ENCODE measurements at places on chromosomes 3 and 15.
A peak's percentile ranks its signal among the peaks of the same experiment; 100 is the strongest.

DNA sequence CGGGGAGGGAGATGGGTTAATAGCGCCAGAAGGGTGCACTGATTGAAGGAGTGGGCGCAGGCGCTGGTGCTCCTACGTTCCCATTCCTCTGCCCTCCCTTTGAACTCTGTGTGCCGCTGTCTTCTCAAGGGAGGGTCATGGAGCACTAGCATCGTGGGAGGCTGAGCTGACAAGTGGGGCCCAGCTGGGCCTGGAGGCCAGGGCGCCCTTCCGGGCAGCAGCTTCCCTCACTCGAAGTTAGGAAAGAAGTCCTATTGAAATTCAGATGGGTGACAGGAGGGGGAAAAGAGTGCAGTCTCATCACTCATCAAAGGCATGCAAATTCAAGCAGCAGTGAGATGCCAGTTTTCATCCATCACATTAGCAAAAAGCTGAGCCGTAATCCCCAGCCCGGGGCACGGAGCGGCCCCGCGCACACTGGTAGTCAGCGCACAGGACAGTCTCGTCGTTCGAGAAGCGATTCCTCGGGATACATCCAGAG lies 128.2 kb downstream of the LRRK1 start:
- DNase-seq, result peak; percentile 3

- no peak for DNase-seq
Measured at GRCh38 chr3:22156868-22157267, 405.9 kb upstream of the ZNF385D start.

DNA sequence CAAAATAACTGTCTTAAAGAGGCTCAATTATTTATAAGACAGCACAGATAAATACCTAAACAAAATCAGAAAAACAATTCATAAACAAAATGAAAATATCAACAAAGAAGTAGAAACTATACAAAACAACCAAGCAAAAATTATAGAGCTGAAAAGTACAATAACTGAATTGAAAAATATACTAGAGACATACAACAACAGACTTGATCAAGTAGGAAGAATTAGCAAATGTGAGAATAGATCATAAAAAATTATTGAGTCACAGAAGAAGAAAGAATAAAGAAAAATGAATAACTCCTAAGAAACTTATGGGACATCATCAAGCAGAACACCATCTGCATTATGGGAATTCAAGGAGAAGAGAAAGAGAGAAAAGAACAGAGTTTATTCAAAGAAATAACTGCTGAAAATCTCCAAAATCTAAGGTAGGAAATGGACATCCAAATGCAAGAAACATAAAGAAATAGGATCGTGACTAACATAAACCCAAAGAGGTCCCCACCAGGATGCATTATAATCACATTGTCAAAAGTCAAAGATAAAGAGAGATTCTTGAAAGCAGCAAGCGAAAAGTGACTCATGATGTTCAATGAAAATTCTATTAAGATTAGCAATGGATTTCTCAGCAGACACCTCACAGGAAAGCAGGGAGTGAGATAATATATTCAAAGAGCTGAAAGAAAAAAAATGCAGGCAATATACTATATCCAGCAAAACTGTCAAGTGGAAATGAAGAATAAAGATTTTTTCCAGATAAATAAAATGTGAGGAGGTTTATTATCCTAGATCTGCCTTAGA lies 85.9 kb downstream of the DCLK3 start:
- no peak for DNase-seq

- DNase-seq, result peak; percentile 69
Measured at GRCh38 chr3:169662132-169662842, 1.2 kb downstream of the MECOM start.

DNA sequence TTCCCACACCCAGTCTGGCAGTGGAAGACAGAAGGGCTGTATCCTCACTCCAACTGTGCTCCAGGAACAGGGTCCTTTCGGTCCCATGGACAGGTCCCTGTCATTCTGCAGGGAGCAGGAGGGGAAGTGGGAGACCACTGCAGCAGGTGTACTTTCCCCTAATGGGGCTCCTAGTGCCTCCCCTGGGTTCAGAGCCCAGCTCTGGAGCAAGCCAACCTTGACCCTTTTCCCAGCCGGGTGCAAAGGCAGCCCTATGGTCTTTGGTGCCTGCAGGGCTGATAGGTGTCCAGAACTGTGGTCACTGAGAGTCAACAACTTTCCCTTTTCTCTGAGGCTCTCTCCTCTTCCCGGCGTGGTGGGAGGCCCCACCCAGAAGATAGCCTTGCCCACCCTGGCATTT lies 26.8 kb downstream of the MAGEF1 start:
- DNase-seq, result no peak

DNA sequence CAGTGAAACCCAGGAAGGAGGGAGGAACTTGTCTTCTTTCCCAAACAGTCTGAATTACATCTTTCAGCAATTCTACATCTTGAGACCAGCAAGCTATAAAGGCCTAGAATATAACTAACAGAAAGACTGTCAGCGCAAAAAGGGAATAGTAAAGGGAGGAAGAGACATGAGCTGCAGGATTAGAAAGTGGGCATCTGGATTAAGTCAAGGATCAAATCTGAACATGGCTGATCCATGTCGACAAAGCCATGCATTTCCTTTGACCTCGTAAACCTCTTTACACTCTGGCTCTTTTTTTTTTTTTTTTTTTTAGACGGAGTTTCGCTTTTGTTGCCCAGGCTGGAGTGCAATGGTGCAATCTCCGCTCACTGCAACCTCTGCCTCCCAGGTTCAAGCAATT lies 35.4 kb upstream of the KCNMB3 start:
- DNase-seq, result no peak

GRCh38 chr15:79657722-79658121 lies 225.6 kb downstream of the MINAR1 start:
- no peak for DNase-seq

- DNase-seq, result peak; percentile 84
Measured at GRCh38 chr3:183428447-183429211, at the start of gene MCF2L2. Gene MCF2L2, minus strand, starts transcription at chr3:183428619. Its CDS starts 642 bp downstream, at chr3:183427977.

DNA sequence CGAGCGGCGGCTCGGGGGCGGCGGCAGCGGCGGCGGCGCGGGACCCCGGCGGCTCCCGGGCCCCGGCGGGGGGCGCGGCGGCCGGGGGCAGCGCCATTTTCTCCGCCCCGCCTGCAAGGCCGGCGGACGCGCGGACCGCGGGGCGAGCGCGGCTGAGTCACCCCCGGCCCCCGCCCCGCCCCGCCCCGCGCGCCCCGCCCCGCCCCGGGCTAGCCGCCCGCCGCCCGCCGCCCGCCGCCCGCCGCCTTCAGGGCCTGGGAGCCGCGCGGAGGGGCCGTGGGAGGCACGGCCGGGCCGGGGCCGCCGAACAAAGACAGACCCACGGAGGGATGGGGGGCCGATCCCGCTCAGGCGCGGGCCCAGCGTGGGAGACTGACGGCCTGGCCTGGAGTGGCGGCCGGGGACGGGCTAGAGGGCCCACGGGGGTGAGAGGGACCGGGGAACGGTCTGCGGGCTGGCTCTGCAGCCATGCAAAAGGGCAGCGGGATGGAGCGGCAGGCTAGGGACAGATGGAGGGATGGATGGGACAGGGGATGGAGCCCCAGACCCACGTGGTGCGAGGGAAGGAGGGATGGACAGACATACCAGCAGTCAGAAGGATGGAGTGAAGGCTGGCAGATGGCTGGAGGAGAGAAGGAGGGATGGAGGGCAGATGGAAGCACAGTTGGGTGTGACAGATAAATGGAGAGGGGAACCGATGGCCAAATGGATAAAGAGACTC lies at the start of gene EIF4E3:
Gene EIF4E3 (minus strand): TSS at position 132 of the 721 bp plus-strand sequence. CDS start 35 bp downstream, at position 97.
- peak; percentile 56 for DNase-seq

DNA sequence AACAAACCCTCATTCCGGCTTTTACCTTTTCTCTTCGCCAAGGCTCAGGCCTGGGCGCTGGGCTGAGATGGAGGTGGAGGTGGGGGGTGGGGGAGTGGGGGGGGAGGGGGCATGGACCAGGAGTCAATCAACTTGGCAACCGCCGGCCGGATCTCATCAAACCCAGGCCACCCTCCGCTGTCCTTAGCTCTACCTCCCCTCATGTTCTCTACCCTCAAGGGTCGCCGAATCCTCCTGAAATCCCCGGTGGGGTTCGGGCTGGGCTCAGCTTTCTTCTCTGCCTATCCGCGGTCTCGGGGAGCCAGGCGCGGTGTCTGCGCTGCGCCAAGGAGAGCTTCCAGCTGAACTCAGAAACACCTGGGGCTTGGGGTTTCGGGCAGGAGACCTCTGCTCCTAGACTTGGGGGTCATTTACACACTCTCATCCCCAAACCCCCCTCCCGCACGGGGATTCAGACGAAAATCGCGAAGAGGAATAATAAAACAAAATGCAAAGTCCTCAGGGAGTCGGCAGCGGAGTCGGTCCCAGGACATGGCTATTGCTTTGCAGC lies 2.5 kb downstream of the ONECUT1 start:
- no peak for DNase-seq

- no peak for DNase-seq
Measured at GRCh38 chr3:16728770-16729745, 123.8 kb upstream of the DAZL start.

DNA sequence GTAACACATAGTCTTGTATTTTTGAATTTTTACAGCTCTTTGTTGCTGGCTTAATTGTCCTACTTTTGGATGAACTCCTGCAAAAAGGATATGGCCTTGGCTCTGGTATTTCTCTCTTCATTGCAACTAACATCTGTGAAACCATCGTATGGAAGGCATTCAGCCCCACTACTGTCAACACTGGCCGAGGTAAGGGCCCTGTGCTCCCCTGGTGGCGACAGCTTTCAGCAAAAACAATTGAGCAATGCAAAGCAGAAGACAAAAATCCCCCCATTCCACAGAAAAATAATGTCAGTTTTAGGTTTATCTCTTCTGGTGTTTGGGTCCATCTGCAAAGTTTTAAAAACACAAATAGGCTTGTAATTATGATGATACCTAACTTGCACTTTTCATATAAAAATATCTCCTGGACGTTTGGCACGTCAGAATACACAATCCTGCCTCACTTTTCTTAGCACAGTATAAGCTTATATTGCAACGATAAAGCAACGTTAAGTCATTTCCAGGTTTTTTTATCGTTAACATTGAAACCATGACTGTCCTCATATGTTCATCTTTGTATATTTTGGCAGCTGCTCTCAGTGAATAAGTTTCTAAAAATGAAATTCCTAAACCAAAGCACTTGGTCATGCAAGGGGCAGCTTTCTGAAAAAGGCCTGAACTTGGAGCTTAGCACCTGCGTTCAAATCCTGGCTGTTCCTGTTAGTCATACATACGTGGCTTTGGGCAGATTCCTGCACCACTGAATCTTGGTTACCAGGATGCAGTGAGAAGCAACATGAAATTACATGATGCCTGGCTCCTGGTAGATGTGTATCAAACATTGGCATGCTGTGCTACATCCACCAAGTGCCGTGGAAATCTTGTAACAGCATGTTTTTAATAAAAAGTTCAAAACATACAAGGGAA lies 8.5 kb downstream of the SEC61A1 start:
- DNase-seq, result no peak

DNA sequence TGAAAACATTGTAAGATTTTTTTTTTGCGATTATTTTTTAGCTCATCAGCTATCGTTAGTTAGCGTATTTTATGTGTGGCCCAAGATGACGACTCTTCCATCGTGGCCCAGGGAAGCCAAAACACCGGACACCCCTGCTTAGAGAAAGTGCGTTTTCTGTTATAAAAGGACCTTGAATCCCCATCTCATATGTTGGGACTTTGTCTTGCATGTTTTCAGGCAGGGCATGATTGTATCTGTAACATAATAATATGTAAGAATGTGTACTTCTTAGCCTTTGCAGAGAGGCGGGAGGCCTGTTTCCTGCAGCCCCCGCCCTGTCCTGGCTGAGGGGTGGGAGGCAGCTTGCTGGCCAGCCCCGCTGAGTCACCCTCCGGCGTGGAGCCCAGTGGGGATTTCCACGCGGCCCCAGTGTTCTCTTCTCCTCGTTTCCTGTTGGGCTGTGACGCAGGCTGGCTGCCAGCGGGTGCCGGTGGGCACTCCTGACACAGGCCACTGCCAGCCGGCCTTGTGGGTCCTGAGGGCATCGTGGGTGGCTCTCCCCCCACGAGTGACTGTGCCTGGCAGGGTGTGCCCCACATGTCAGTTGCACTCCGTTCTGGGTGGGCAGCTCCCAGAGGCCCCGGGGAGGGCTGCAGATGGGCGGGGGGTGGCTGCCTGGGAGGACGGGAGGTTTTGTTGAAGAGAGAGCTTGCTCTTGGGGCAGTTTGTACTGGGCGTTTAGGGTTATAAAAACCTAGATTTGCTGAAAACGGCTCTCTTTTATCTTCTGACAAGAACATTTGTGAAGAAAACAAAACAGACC lies 55.6 kb downstream of the SMAD3 start:
- DNase-seq, result peak; percentile 89

DNA sequence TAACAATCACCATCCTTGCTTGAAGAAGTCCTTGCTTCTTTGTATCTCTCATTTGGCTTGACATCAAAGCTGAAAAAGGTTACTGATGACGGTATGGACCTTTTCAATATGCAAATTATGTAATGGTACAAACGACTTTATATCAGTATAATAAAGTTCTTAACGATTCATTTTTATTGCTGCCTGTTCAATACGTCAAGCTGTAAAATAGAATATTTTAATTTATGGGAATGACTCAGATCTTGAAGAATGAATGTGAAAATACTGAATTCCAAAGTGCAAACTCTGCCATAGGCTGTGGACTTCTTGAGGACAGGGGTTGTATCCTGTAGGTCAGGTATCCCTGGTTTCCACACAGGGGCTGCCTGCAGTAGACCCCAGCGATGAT lies 156.2 kb downstream of the PLCL2 start:
- no peak for DNase-seq

DNA sequence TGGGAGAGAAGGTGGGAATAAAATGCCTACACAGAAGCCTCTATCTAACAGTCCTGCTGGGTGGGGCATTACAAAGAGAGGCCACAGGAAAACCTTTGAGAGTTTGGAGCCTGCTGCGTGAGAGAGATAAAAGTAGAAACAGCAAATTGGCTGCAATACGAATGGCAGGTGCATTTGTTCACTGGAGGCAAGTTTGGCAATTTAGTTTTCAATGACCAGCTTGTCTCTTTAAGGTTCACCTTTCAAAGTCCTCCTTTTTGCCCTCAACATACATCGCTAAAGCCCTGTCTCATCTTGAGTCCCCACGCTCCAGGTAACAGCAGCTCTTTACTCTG lies 405.7 kb downstream of the LSAMP start:
- no peak for DNase-seq

GRCh38 chr15:83709241-83709640 lies 55.3 kb downstream of the ADAMTSL3 start:
- no peak for DNase-seq

DNA sequence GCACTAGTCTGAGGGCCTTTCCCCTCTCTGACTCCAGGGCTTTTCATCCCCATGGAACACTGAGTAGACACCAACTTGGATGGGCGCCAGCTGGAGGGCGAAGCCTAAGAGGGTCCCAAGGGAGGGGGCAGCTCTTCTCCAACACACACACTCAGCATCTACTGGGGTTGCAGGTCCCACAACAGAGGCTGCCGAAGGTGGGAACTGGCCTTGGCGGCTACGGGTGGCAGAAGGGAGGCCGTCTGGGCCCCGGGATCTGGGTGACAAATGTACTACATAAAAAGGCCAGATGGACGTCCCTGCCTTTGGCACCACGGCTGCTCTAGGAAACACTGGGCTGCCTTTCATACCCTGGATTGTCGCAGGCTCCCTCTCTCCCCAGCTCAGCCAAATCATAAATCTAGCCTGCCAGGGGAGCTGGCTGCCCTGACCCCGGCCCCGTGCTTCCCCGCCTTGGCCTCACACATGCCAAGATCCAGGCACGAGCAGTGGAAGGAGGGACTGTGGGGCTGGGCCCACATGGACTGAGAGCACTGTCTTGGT lies 31.5 kb downstream of the SEMA5B start:
- DNase-seq, result no peak

GRCh38 chr15:32871883-32872282 lies 154.1 kb downstream of the GREM1 start:
- no peak for DNase-seq

Data from stimulated activated CD8-positive, alpha-beta memory T cell treated with anti-CD3 and anti-CD28 coated beads, Interleukin-4, amount 100 ng/mL, for 48 hours (primary cell).